PC-9 (cell line): ENCODE measurements at places on chromosomes 3 and 15. TPM values are rescaled to one million over a fixed set of nuclear protein-coding genes. Genes with fewer than 3 reads are reported as not detected.

The KCNH8 gene
- total RNA-seq = 0.58 and 0.63 TPM in 2 replicates

The WDR93 gene
- 1.1 and 1.8 TPM in 2 replicates for total RNA-seq

The NLGN1 gene
- 1.4 TPM in 2 replicates for total RNA-seq

The STRC gene
- total RNA-seq = 0.59 and 1.3 TPM in 2 replicates

The DLL4 gene
- 0.48 and 0.55 TPM in 2 replicates for total RNA-seq

The VEPH1 gene
- total RNA-seq = 4.0 and 5.1 TPM in 2 replicates

The BUB1B gene
- total RNA-seq = 74.3 and 75.3 TPM in 2 replicates

The SCN11A gene
- total RNA-seq = not detected in 2 replicates

- DNase-seq = no peak
These were observed 364.1 kb upstream of the THBS1 start for GRCh38 chr15:39216816-39217215.

GRCh38 chr3:143413372-143413771 lies 293.8 kb downstream of the CHST2 start:
- no peak for DNase-seq

DNA sequence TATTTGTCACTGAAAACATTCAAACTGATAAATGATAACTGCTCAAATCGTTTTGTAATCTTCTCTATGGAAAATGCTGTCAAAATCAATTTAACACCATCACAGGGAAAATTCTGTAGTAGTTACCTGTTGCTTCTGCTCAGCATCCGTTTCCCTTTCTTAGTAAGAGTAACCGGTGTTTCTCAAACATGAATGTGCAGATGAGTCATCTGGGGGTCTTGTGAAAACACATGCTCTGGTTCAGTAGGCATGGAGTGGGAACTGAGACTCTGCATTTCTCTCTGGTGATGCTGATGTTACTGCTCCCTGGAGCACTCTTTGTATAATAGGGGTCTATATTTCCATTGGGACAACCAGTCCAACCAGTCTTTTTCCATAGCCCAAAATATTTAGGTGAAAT lies 145.1 kb downstream of the SEMA6D start:
- no peak for DNase-seq

DNA sequence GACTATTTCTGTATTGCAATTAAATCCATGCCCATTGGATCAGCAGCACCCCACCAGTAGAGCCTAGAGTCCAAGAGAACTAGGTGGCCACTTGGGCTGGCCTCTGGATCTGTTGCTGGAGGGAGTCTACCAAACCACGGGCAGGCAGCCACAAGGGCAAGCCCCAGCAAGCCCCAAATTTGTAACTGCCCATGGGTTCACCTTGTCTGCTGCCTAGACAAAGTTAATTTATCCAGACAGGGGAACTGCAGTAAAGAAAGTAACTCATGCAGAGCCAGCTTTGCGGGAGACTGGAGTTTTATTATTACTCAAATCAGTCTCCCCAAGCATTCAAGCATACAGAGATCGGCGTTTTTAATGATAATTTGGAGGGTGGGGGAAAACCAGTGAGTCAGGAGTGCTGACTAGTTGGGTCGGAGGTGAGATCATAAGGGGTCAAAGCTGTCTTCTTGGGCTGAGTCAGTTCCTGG lies 74.0 kb upstream of the TERB2 start:
- no peak for DNase-seq

DNA sequence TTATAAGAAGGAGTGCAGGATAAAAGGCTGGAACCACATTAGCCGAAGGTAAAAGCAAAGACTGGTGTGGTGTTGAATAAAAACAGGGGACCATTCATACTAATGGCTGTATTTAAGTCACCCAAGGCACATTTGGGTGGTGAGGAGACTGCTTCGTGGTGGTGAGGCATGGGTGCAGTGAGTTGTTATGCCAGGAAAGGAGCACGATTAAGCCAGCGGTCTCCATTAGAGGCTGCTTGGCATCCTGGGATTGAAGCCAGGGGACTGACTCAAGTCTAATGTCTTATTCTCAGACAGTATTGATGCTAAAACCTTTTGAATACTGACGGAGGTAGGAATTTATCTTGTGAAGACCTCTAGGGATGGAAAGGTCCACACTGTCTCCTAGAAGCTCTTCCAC lies 21.9 kb downstream of the FEM1B start:
- DNase-seq = no peak

GRCh38 chr3:172705170-172705569 lies 5.7 kb downstream of the NCEH1 start:
- no peak for DNase-seq

DNA sequence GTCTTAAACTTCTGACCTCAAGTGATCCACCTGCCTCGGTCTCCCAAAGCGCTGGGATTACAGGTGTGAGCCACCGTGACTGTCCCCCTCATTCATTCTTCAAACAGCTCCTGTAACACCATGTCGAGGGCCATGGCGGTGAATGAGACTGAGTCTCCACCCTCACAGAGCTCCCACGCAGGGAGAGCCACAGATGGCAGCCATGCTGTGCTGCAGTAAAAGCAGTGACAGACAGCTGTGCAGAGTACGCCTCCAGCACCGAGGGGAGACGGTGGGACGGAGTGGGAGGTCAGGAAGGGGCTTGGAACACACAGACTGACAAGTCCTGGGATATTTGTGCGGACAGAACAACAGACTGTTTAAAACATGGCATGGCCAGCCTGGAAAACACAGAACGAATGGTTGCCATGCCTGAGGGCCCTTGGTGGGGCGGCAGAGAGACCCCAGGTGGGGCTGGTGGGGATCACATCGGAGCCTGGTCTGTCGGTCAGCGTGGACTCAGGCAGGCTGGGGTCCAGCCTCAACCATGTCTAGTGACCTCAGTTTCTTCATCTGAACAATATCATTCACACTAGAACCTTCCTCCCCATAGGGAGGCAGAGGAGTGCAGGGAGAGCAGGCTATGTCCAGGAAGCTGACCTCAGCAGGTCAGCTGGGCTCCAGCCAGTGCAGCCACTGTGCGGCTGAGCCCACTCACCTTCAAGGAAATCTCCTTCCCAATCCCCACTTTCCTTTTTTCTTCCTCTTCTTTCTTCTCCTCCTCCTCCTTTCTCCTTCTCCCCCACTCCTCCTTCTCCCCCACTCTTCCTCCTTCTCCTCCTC lies 20.6 kb upstream of the LCTL start:
- no peak for DNase-seq

DNA sequence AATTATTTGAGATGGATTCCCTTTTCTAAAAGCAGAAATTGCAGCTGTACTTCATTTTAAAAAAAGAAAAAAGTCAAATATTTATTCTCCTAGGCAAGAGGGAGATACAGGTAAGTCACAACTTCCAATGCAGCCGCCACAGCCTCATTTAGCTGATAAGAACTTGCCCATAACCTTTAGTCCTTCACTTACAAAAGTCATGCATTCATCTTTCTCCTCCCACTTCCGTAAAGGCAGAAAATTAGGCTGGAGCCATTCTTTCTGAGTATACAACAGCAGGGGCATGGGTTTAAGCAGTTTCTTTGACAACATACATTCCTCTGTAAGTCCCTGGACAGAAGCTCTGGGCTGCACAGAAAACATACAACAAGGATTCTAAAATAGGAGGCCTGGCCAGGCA lies 4.3 kb downstream of the SUCLG2 start:
- no peak for DNase-seq

- no peak for DNase-seq
These were observed at the start of gene SI for GRCh38 chr3:165078293-165078692. Gene SI (minus strand): TSS chr3:165078496. CDS start chr3:165076012, 2,484 bp downstream.

DNA sequence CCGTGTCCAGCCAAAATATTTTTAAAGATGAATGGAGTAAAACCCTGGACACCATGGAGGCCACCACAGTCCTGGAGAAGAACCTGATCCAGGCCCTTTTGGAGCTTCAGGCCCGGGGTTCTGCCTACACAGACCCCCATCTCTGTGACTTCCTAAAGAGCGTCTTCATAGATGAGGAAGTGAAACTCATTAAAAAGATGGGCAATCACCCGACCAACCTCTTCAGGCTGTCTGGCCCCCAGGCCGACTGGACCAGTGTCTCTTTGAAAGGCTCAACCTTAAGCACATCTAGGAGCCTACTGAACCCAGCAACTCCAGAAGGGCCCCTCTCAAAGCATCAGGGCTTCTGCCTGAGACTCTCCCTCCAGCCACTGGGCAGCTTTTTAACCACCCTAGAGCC lies 107.9 kb upstream of the FAM174B start:
- no peak for DNase-seq

- no peak for DNase-seq
These were observed 502.5 kb upstream of the NAALADL2 start for GRCh38 chr3:174356596-174356995.

DNA sequence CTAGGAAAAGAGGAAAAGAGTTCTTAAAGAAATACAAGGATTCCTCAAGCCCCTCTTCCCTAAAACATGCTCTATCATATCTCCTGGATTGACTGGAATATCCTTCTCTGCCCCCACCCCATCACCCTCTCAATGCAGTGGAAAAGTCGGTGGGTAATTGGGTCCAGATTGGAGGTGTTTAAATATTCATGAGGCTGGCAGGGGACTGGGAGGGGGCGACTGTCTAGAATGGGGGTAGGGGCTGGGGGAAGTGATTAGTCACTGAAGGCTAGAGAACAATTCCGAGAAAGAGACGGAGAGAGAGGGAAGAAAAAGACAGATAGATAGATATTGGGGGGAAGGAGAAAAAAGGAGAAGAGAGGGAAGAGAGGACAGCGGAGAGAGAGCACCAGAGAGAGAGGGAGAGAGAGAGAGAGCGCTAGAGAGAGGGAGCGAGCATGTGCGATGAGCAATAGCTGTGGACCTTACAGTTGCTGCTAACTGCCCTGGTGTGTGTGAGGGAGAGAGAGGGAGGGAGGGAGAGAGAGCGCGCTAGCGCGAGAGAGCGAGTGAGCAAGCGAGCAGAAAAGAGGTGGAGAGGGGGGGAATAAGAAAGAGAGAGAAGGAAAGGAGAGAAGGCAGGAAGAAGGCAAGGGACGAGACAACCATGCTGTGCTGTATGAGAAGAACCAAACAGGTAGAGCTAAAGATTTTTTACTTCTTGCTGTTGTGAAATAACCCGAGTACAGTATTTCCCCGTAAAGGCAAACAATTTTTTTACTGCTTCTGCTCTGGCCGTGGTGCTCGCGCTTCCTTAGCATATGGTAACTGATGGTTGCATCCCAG lies at the start of gene GAP43:
TSS of gene GAP43 (plus strand) at position 467 of the 825 bp plus-strand sequence. CDS start at position 647, 180 bp downstream.
- DNase-seq = peak; percentile 12

- no peak for DNase-seq
These were observed 78.1 kb downstream of the AAGAB start for GRCh38 chr15:67176195-67176971.

DNA sequence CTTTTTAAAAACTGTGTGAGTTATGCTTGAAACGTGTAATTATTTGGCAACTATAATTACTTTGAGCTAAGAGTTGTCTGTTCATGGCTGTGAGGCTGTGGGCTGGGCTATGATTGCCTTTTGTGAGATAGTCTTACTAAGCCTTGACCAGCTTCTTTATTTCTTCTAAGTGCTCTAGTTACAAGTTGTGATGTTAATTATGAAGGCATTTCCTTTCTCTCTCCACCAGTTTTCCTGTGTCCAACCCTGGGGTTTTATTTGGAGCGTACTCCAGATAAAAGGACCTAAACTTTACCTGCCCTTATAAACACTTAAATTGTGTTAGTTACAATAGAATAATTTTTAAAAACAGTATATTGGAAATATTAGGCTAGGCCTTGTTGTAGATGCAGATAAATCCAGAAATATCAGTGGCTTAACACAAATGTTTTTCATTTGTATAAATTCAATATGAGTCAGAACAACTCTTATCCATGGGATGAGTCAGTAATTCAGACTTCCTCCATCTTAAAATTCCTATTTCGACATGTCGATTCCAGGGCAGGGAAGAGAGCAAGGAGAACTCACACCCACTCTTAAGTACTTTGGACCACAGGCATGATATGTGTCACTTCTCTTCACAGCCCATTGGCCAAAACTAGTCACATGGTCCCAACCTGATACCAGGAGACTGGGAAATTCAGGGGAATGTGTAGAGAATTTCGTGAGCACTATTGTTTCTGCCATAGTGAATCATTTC lies 17.0 kb downstream of the TMEM62 start:
- peak; percentile 33 for DNase-seq

GRCh38 chr3:55488398-55489055 lies 1.4 kb upstream of the WNT5A start:
- no peak for DNase-seq

DNA sequence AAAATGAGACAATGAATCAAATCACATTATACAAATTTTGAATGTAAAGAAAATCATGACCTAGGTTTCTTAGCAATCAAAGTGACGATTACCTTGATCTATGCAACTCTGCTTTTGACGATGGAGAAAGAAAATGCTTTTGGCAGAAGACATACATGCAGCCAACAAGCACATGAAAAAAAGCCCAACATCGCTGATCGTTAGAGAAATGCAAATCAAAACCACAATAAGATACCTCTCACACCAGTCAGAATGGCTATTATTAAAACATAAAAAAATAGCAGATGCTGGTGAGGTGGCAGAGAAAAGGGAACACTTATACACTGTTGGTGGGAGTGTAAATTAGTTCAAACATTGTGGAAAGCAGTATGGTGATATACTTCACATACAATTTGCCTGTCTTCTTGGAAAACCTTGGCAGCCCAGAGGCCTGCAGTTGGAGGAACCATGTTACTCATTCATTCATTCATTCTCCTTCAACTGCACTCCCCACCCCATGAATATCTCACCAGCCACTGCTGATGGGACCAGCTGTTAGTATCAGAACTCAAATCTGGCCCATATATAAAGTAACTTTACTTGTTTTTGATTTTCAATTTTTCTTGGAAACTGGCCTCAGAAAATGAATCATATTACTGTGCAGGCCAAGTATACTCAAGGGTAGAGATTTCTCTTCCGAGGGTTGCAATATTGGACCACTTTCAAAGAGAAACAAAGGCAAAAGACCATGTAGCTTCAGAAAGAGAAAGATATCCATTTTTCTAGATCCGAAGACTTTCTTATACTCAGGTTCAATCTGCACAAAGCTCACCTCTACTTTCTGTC lies 358.6 kb upstream of the ARHGEF26 start:
- no peak for DNase-seq

DNA sequence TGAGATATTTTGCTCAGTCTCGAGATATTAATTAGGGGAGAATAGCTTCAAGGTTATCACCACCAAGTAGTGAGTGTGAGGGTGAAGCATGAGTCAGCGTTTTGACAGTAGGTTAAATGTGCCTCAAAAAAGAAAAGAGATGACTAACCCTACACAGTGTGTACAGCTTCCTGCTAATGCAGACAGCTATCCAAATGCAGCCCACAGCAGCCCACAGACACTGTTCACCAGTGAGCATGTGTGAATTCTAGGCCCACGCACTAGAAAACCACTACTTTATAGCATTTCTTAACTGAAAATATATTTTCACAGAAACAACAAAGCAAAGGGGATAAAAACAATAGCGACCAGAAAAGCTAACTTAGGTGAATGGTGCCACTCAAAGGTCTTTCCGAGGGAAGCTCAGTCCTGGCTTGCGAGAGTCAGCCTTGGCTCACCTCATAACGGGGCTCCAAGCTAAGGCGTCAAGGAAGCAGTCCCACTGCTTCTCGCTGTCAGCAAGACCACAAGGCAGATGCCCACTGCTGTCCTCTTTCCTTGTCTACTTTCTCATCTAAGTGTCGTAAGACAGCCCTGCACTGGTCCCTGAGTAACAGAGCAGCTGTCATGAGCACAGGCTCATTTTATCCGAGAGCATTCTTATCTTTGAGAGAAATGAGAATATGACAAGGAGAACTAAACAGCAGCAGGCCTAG lies 47.6 kb downstream of the TXNRD3 start:
- DNase-seq = no peak
